ENCODE measurements at places on chromosomes 6 and 20.

DNA sequence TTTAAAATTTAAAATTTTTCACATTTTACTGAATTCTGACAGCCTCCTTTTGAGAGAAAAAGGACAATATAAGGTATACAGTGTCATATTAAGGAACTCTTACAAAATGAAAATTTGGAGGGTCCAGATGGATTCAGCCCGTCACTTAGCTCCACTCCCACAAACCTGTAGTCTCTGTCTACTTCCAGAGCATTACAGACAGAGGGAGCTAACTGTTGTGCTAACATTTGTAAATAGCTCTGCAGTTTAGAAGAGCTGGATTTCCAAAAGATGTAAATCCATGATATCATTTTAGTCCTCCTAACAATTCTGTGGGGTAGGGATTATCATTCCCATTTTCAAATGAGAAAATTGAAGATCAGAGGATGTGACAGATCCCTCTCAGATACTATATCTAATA is 16.1 kb upstream of the SERINC3 start:
- no peak for DNase-seq

DNA sequence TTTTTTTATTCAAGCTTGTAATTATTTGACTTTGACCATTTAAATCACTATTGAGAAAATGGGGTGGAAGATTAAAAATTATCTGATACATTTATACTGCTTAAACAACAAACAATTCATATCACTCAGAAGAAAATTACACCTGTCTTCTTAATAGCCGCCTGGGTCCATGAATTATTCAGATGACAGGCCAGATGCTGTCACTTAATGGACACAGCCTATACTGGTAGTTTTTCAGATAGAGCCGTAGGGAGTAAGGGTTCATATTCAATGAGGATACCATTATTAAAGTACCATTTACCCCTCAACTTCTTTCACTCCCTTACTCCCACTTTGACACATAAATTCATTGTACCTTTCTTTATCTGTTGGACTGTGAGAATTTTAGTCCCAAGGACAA is 1193.4 kb upstream of the MAP3K7 start:
- no peak for DNase-seq

DNA sequence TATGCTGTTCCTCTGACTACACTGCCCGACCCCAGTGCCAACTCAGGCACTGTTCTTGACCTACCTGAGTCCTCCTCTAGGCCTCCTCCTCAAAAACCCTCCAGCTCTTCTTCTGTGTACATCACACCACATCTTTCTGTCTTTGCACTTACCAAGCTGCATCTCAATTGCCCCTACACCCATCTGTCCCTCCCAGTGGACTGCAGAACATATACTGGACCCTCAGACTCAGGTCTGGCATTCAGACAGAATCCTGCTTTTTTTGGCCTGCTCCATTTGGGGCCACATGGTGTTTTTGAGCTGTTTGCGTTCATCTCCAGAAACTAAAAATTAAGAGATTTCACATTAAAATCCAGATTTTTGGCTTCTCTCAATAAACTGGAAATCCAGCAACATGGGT is 23.2 kb upstream of the YWHAB start:
- no peak for DNase-seq

DNA sequence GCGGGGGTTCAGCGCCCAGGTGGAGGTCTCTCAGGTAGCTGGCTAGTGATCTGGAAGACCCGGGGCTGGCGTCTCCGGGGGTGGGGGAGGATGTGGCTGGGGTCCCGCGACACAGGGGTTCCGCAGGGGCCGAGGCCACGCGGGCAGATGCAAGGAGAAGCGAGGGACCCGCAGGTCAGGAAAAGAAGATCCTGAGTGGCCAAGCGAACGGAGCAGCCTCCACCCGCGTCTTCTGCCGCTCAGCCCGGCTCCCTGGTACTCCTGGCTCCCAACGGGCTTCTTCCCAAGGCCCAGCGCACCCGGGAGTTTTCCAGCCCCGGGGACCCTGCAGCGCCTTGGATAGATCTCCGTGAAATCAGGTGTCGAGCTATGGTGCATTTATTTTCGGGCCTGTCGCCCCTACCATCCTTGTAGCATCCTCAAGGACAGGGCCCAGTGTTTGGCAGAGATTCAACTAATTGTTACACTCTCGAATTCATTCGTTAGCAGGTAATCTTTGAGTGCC is 682 bp upstream of the CHD6 start:
- peak; percentile 25 for DNase-seq

DNA sequence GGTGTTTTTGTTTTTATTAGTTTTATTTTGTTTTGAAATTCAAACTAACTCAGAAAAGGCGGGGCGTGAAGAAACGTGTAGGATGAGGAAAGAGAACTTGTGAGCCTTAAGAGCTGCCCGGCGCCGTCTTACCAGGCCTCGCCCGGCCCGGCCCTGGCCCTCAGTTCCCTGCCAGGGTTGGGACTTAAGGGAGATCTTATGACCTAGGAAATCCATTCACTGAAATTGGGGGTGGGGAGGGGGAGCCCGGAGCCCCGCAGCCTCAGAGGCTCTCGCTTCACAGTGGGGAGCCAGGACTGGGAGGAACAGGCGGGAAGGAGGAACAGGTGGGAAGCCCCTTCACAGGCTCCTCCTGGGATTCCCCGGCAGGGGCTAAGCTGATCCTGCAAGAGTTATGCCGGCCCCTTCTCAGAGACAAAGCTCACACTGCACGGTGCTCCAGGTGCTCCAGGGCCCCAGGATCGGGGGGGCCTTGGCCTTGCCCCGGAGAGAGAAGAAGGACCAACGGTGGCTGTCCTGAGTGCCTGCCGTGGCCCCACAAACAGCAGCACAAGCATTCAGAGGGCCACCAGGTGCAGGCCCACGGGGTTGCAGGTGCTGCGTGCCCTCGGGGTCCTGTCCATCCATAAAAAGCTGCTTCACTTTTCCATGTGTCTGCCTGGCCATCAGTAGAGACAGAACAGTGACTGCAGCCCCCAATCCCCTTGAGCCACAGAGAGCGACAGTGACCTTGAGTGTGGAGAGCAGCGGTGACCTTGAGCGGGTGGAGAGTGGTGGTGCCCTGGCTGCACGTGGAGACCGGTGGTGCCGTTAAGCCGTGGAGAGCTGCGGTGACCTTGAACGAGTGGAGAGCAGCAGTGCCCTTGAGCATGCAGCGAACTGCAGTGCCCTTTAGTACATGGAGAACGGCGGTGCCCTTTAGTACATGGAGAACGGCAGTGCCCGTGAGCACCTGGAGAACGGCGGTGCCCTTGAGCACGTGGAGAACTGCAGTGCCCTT is 152.7 kb downstream of the DLL1 start:
- no peak for DNase-seq
